ENCODE measurements at places on chromosomes 1 and 21.

GRCh38 chr1:19606817-19607642 is 37.1 kb upstream of the NBL1 start:
- DNase-seq: peak; percentile 18

DNA sequence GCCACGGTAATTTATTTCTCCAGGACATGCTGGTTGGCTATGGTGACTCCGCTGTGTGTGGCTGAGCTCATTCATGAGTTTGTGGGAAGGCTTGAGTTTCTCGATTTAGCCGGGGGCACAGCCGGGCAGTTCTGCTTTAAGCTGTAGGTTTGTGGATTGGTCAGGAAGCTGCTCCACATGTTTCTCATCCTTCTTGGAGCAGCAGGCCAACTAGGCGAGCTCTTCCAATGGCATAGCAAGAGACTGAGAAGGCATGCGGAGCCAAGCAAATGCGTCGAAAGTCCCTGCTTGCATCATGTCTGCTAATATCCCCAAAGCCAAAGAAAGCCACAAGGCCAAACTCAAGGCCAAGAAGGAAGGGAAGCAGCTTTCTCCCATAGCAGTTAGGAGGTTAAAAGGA is 71.6 kb upstream of the GREM2 start:
- DNase-seq: no peak

DNA sequence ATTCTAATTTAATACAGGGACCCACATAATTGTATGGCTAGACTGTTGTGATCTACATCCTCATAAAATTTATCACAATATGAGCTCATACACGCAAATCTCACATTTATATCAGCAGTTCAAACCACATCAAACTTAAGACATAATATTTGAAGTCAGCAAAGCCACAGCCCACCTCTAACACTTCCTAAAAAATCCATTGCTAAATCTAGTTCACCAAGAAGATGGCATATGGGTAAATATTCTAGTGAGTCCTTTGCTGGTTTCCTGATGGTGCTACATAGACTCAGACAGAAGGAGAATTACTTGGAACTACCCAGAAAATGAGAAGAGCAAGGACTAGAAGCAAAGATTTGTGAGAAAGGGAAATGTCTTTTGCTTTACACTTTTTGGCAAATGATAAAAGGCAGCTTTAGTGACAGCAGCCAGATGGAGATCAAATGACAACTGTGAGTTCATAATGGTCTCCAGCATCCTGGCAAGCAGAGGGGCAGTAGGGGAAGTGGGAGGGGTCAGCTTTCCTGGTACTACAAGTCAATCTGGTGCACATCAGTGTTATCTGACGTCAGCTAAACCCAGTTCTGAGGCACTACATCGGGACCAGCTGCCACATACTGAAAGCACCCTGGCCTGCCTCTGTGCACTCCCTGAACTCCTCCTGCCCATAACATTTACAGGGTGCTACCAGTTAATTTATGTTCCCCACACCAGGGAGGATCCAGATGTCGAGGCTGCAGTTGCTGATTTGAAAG is 10.6 kb upstream of the GADD45A start:
- peak; percentile 69 for DNase-seq

DNA sequence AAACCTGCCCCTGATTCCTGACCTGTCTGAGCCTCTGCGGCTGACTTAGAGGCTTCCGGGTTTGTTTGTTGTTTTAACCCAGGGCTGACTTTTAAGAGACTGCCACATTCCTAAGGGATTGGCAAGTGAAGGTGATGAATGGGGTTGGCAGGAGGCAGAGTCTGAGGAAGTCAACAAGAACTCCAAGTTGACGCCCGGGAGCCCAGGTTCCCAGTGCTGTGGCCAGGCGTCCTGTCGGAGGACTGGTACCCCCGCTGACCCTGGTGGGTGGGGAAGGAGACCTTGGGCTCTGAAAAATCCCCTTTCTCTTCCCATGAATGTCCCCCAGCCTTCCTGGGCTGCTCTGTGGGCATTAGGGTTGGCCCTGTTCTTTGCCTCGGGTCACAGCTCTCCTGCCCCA is 19.7 kb upstream of the EPS8L3 start:
- DNase-seq: peak; percentile 35

GRCh38 chr1:218633238-218633988 is 288.3 kb downstream of the TGFB2 start:
- DNase-seq: no peak

DNA sequence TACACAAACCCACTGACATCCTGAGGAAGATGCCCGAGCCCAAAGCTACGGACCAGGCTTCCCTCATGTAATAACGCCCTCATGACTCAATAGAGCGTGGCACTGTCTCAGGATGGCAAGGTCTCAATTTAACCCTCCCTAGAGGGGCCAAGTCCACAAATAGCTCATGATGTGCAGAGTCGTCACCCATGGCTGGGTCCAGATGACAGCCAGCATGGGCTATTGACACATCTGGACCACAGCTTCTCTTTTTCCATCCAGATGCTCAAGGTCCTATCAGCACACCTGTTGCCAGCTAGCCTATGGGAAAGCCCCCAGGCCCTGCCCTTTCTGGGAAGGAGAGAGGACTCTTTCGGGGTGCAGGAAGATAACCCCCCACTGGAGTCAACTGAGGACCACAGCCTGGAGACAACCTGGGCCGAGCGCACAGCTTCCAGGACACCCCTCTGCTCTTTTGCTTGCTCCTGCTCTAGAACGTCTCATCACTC is 2.8 kb downstream of the LAPTM5 start:
- DNase-seq: no peak

DNA sequence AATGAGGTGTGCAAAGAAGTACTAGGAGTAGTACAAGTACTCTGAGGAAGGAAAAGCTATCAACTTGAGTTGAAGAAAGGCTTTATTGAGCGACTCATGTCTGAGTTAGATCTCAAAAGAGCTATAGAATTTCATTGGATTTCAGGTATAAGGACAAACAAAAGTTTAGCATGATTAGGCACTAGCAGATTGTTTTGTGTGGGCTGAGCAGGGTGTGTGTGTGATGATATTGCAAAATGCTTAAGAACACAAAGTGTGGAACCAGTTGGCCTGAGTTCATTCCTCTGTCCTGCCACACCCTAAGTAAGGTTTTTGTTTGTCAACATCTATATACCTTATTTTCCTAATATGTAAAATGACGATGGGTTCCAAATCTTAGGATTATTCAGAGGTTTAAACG is 158.9 kb downstream of the KCNK2 start:
- DNase-seq: no peak

- no peak for DNase-seq
Observed at GRCh38 chr1:50251702-50252101, 143.0 kb downstream of the ELAVL4 start.

GRCh38 chr1:92975551-92976232 is 14.4 kb upstream of the DIPK1A start:
- DNase-seq: peak; percentile 17

DNA sequence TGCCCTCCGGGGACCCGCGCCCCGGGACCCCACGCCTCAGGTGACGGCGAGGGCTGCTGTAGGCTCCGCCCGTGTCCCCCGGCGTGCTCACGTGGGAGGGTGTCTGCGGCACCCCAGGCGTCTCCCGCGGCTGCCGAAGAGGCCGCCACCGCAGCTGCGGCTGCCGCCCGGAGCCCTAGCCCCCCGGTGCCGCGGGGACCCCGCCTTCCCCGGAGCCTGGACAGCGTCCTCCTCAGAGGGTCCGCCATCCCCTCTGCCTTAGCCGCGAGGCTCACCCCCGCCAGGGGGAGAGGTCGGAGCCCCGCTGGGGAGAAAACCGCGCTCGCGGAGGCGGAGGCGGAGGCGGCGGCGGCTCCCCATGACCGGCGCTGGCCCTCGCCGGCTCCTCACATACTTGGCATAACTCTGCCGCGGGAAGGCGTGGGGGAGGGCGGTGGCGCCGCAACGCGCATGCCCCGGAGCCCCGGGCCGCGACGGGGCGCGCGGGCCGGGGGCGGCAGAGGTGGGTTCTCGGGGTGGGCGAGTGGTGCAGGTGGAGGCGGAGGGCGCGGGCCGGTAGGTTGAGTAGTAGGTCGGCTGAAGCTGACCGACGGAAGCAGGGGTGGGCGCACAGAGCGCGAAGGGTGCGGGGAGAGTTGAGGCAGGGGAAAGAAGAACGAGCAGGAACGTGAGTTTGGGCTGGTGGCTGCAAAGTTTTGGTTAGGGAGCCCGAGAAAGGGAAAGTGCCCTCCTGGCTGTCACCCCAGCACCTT is 700 bp upstream of the SYDE2 start:
- peak; percentile 60 for DNase-seq

- DNase-seq: no peak
Observed at GRCh38 chr1:918843-919242, 4.9 kb upstream of the SAMD11 start.

- no peak for DNase-seq
Observed at GRCh38 chr1:111725192-111725591, 14.0 kb downstream of the INKA2 start.

DNA sequence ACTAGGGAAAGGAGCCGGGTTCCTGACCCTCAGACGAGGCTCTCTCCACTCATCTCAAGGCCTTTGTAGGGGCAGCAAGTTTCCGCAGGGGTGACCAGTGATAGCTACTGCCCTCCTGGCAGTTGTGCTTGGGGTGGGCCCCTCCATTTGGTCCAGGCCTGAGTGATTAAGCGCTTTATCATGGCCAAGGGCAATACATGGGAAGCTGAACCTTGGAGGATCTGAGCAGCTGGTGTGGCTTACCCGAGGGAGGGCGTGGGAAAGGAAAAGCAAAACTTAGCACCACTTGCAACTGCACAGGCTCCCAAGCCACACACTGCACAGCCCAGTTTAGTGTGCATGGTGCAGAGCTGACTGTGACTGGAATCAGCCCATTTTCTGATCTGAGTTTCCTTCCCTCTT is 47.8 kb downstream of the GADD45A start:
- no peak for DNase-seq

GRCh38 chr1:3440711-3441409 is 13.6 kb upstream of the ARHGEF16 start:
- DNase-seq: no peak

GRCh38 chr1:119516680-119517079 is 9.7 kb downstream of the HSD3B1 start:
- DNase-seq: no peak

DNA sequence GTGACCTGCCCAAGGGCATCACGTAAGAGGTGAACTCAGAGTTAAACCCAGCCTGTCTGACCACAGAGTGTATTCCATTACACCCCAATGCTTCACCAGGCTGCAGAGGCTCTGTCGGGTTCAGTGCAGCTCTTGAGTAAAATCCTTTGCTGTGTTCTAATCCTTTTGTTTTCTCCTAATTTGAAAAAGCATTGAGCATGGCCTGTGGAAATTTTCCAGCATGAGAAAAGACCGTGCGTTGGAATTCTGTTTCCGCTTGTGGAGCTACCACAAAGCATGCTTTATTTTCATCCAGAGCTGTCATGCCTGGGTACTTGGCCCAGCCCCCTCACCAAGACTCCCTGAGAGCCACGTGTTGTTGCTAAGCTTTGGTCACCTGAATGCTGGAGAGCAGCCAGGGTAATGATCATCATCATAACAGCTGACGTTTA is 317.6 kb downstream of the PRDM2 start:
- DNase-seq: no peak

GRCh38 chr1:86751923-86752322 is 47.5 kb downstream of the SH3GLB1 start:
- DNase-seq: no peak

GRCh38 chr1:54995835-54996234 is 2.9 kb upstream of the BSND start:
- DNase-seq: no peak

- DNase-seq: no peak
Observed at GRCh38 chr1:153342178-153342577, 6.5 kb downstream of the PGLYRP4 start.

DNA sequence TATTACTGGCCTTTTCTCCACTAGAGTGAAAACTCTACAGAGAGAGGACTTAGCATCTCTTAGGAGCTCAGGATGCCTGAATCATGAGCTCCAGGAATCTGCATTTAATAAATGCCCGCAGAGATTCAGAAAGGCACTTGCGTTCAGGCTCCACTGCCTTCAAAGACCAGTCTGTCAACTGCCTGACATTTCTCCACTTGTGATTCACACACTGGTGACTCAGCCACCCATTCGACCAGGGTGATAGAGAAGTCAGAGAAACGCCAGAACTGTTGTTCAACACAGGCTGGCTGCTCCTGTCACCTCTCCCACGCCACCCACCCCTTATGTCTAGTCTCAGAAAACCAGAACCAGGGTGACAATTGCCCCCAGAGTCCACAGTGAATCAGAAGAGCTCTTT is 26.9 kb upstream of the LBR start:
- peak; percentile 91 for DNase-seq

DNA sequence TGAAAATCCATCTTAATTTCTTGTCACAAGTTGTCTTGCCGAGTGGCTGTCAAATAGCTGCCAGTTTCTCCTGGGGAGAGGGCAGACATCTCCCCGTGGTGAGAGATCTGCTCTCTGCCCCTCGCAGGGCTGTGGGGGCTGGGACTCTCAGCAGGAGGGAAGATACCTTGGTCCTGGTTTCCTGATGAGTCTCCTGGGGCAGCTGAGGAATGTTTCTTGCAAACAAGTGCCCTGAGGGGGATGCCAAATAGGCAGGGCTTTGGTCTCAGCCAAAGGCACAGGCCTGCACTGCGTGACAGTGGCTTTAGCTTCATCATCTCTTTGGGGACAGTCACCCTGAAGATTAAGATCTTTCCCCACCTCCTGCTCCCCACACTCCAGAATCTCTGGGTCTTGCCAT is 40.9 kb downstream of the SYT6 start:
- no peak for DNase-seq

DNA sequence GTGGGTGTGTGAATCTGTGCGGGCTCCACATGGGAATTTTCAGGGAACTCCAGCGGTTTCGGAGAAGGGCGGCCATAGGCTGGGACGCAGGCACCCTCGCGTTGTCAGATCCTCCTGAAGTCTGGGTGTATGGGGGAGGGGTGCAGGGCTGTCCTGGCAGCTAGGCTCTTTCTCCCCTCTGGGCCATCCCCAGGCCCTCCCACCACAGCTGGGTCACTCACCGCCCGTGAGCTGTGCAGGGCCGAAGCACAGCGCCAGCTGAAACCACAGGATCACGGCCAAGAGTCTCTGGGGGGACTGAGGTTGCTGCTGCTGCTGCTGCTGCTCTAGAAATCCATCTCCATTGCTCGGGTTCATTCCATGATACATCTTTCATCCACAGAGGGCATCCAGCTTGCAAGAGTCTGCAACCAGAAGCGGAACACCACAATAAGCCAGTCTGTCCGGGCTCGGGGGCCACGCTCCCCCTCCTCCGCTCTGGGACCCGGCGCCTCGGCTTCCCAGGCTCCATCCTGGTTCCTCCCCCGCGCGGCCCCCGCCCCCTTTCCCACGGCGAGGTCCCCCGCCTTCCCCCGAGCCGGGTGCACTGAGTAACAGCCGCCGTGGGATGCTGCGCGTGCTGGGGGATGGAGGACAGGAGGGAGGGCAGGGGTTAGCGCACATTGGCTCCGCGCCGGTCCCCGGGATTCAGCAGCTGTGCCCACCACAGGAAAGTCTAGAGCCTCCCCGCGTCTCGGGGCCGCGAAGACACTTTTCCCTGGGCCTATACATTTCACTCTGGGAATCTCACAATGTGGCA is 720 bp downstream of the SUSD4 start:
- peak; percentile 31 for DNase-seq

DNA sequence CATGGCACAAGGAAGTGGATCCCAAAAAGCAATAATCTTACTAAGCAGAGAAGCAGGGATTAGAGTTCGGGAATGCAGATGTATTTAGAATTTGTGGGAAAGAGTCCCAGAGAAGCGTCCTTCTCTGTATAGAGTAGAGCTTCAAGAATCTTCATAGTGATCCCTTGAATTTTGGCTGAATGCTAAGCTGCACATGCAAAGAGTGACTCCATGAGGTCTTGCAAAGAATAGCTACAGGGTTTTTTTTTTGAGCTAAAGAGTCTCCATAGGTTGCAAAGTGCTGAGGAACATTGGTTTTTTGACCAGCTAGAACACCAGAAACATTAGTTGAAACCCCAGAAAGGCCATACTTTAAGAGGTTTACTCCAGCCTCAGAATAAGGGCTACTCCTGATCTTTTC is 206.7 kb downstream of the CTH start:
- DNase-seq: no peak
